ENCODE measurements at places on chromosomes 5 and 9.

GRCh38 chr5:118249386-118249785, 739.0 kb downstream of the DTWD2 start:
- H3K27ac ChIP-seq = no peak overlapping the region
- no peaks in the 10 kb centered on the region for H3K27me3 ChIP-seq
- H3K36me3 ChIP-seq = no peaks in the 10 kb centered on the region
- H3K4me1 ChIP-seq = no peaks in the 10 kb centered on the region
- no peak for DNase-seq

GRCh38 chr9:94581728-94582127, 11.9 kb downstream of the FBP2 start:
- peaks cover 13% of the 10 kb centered on the region for H3K27me3 ChIP-seq
- DNase-seq = no peak
- no peak overlapping the region for H3K27ac ChIP-seq
- H3K4me3 ChIP-seq = no peak overlapping the region
- H3K36me3 ChIP-seq = no peaks in the 10 kb centered on the region
- no peaks in the 10 kb centered on the region for H3K4me1 ChIP-seq

- H3K4me1 ChIP-seq = peaks cover 23% of the 10 kb centered on the region
- no peaks in the 10 kb centered on the region for H3K27me3 ChIP-seq
- H3K36me3 ChIP-seq = no peaks in the 10 kb centered on the region
- H3K27ac ChIP-seq = no peak overlapping the region
Observed at GRCh38 chr5:173783371-173783770, 104.8 kb upstream of the CPEB4 start.

DNA sequence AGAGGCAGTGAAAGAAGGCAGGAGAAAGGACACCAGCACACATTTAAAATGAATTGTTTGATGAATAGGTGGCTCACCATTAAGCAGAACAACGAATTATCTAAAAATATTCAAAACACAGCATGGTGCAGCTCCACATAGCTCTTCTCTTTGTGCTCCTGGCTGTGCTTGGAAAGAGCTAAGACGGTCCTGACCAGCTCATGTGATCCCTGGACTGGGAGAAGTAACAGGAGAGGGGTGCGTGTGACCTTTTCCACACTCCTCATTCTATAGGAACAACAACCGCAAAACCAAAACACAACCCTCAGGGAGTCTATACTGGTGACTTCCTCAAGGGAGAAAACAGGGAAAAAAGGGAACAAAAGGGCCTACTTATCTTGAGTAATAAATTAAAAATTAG, 140.5 kb downstream of the DIRAS2 start:
- no peak for DNase-seq
- no peaks in the 10 kb centered on the region for H3K27me3 ChIP-seq
- no peak overlapping the region for H3K4me3 ChIP-seq

DNA sequence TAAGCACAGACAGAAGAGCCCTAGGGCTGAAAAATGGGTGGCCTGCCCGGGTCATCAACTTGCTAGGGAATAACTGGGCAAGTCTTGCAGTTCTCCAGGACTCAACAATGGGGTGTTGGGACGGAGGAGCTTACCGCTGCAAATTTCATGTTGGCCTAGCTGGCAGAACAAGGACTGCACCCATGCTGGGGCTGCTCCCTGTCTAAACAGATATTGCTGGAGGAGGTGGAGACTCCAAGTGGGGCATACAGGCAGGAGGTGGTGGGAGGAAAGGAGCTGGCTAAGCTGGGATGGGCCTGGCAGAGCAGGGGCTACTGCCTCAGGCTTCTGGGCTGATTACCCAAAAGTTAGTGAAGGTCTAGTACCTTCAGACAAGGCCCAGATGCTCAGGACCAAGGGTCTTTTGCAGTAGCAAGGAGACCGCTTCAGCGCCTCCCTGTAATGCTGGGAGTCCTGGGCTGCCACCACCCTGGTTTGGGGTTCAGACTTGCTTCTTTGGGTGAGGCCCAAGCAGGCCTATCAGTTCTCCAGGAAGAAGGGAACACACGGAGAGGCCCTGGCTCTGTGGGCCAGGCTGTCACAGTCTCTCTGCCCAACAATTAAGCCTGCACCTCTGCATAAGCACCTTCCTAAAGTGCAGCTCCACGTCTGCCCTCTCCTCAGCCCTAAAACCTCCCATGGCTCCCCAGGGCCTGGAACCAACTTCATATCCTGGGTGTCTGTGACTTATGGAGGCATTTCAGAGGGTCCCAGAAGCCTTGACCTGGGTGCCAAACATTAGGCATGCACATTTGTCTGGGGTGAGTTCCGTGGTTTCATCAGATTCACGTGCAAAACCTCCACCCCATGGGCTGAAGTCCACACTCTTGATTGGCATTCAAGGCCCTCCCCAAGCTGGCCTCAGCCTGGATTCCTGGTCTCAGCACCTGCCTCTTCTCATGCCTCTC, 24.2 kb upstream of the KIF12 start:
- H3K27ac ChIP-seq = no peak overlapping the region
- H3K4me1 ChIP-seq = no peaks in the 10 kb centered on the region
- DNase-seq = no peak
- H3K27me3 ChIP-seq = peaks cover 14% of the 10 kb centered on the region
- H3K4me3 ChIP-seq = no peak overlapping the region

DNA sequence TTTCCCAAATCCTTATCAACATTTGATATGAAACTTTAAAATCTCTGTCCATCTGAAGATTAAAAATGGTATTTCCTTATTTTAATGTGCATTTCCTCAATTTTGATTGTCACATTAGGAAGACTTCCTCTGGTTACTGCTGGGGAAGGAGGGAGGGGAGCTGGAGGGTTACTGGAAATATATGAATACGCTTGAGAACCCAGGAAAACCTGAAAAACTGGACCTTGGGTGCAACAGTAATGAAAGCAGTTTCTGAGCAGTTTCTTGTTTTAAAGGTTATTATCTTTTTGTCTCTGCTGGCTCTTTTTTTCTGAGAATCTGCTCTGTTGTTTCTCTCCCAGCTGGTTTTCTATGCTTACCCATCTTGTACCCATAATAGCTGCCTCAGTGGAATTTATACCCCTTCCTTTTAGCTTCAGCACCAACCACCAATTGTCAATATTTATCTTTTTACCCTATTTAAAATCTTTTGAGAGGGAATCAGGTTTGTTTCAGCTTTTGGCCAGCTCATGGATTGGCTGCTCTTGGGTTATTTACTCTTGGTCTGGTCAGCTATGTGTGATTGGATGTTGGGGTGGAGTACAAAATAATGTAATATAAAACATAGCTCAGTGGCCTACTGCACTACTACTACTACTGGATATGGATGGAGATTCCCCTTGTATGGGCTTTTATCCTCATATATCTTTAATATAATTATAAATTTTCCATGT, 67.4 kb downstream of the UNC13B start:
- H3K27ac ChIP-seq = no peak overlapping the region
- no peaks in the 10 kb centered on the region for H3K36me3 ChIP-seq
- DNase-seq = no peak
- H3K27me3 ChIP-seq = no peaks in the 10 kb centered on the region
- H3K4me1 ChIP-seq = no peaks in the 10 kb centered on the region
- no peak overlapping the region for H3K4me3 ChIP-seq

DNA sequence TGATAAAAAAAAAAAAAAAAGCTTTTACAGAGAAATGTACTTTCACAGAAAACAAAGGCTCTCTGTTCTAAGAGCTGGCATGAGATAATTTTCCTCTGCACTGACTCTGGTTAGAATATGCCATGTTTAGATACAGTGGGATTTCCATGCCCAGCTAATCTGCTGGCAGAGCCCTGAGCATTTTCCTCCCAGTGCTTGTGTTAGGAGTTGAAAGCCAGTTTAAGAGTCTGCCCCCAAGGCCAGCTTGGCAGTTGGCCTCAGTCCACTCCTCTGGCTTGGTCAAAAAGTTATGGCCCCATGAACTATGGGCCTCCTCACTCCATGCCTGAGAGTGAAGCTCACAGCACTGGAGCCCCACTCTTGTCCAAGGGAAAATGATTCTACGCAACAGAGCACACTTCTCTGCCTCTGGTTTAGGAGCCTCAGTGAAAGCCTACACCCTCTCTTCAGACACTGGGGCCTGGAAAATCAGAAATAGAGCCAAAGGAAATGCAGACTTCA, 21.9 kb downstream of the MOCS2 start:
- peaks cover 35% of the 10 kb centered on the region for H3K36me3 ChIP-seq
- peaks cover 7% of the 10 kb centered on the region for H3K4me1 ChIP-seq
- no peak overlapping the region for H3K27ac ChIP-seq
- DNase-seq = no peak
- no peak overlapping the region for H3K4me3 ChIP-seq

GRCh38 chr9:87701931-87702421, 23.9 kb upstream of the CTSL start:
- DNase-seq = no peak
- H3K4me1 ChIP-seq = no peaks in the 10 kb centered on the region
- H3K27ac ChIP-seq = no peak overlapping the region
- no peak overlapping the region for H3K4me3 ChIP-seq

GRCh38 chr9:106972082-106972481, 109.1 kb downstream of the ZNF462 start:
- H3K27me3 ChIP-seq = no peaks in the 10 kb centered on the region
- no peak overlapping the region for H3K4me3 ChIP-seq
- no peaks in the 10 kb centered on the region for H3K36me3 ChIP-seq
- no peaks in the 10 kb centered on the region for H3K4me1 ChIP-seq

GRCh38 chr5:123785162-123786071, 273.4 kb downstream of the CSNK1G3 start:
- H3K27ac ChIP-seq = peak overlapping the region; percentile 21
- peak; percentile 64 for DNase-seq
- no peaks in the 10 kb centered on the region for H3K36me3 ChIP-seq
- peaks cover 7% of the 10 kb centered on the region for H3K27me3 ChIP-seq

- no peak within 1 kb of the TSS for H3K4me3 ChIP-seq
- H3K27ac ChIP-seq = no peak within 1 kb of the TSS
- no peaks in the 10 kb centered on the region for H3K4me1 ChIP-seq
- no peaks in the 10 kb centered on the region for H3K36me3 ChIP-seq
Observed at GRCh38 chr5:135535820-135536801, at the start of gene NEUROG1. NEUROG1 (minus strand) TSS chr5:135535964; CDS start chr5:135535690, 274 bp downstream.

GRCh38 chr5:132100672-132101261, 27.2 kb downstream of the CSF2 start:
- no peak for DNase-seq
- peaks cover 57% of the 10 kb centered on the region for H3K4me1 ChIP-seq
- no peaks in the 10 kb centered on the region for H3K27me3 ChIP-seq
- H3K4me3 ChIP-seq = no peak overlapping the region
- no peaks in the 10 kb centered on the region for H3K36me3 ChIP-seq
- H3K27ac ChIP-seq = no peak overlapping the region

- H3K36me3 ChIP-seq = no peaks in the 10 kb centered on the region
- H3K4me1 ChIP-seq = peaks cover 9% of the 10 kb centered on the region
- H3K27me3 ChIP-seq = no peaks in the 10 kb centered on the region
- no peak overlapping the region for H3K27ac ChIP-seq
- DNase-seq = peak; percentile 51
- H3K4me3 ChIP-seq = no peak overlapping the region
Observed at GRCh38 chr9:6910032-6910431, 152.3 kb downstream of the KDM4C start.

DNA sequence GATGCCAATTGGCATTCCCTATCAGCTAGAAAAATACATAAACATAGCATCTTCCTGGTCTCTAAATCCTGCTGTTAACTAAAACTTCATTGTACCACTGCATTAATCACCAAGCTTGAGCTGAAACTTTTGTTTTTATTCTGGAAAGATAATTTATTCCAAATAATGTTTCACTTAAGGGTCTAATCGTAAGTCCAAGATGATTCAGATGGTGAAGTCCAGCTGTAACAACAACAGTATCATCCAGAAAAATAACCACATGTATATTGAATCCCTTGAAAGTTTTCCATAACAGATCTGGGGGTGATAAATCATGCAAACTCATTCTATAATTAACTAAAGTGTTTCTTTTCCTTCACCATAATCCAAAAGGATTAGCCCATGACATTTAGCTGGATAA, 23.9 kb downstream of the RORB start:
- H3K27me3 ChIP-seq = 0 out of 2 replicates have a peak, but pooled peaks cover 7% of the 10 kb centered on the region
- no peaks in the 10 kb centered on the region for H3K4me1 ChIP-seq
- no peak overlapping the region for H3K27ac ChIP-seq
- no peak for DNase-seq
- no peak overlapping the region for H3K4me3 ChIP-seq
- no peaks in the 10 kb centered on the region for H3K36me3 ChIP-seq

- no peak overlapping the region for H3K27ac ChIP-seq
- DNase-seq = no peak
- H3K36me3 ChIP-seq = no peaks in the 10 kb centered on the region
- H3K4me3 ChIP-seq = no peak overlapping the region
Observed at GRCh38 chr9:93731963-93732362, 155.6 kb downstream of the PHF2 start.

GRCh38 chr9:21690561-21690960, 111.9 kb upstream of the MTAP start:
- peaks cover 55% of the 10 kb centered on the region for H3K4me1 ChIP-seq
- H3K27me3 ChIP-seq = no peaks in the 10 kb centered on the region
- peak; percentile 70 for DNase-seq

GRCh38 chr5:175688352-175689146, 30.7 kb downstream of the HRH2 start:
- H3K27ac ChIP-seq = no peak overlapping the region
- H3K4me1 ChIP-seq = no peaks in the 10 kb centered on the region
- H3K27me3 ChIP-seq = no peaks in the 10 kb centered on the region
- no peak for DNase-seq
- H3K36me3 ChIP-seq = no peaks in the 10 kb centered on the region

GRCh38 chr9:126365780-126366179, 39.2 kb downstream of the MVB12B start:
- H3K27me3 ChIP-seq = no peaks in the 10 kb centered on the region
- no peaks in the 10 kb centered on the region for H3K36me3 ChIP-seq
- H3K4me1 ChIP-seq = 0 out of 2 replicates have a peak, but pooled peaks cover 3% of the 10 kb centered on the region
- no peak overlapping the region for H3K4me3 ChIP-seq

GRCh38 chr9:136052472-136052880, 42.6 kb downstream of the NACC2 start:
- peak; percentile 43 for DNase-seq
- H3K4me3 ChIP-seq = peak overlapping the region; percentile 67
- H3K27ac ChIP-seq = peak overlapping the region; percentile 67
- no peaks in the 10 kb centered on the region for H3K27me3 ChIP-seq
- no peaks in the 10 kb centered on the region for H3K36me3 ChIP-seq
- peaks cover 23% of the 10 kb centered on the region for H3K4me1 ChIP-seq

DNA sequence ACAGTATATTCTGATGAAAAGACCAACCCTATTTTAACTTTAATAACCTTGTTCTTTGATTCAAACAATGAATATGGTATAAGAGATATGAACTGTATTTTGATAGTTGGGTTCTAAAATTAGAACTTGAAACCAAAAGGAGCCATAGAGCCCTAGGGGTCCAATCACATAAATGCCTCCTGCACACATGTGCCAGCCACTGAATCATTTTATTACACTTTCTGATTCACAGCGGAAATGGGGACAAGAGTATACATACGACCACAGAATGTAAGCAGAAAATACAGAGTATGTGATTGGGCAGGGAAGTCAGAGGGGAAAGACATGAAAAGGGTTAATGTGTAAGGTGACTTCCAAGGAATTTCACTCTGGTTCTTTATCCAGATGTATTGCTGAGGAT, 1000.2 kb downstream of the NR2F1-AS1 start:
- no peaks in the 10 kb centered on the region for H3K27me3 ChIP-seq
- peak; percentile 22 for DNase-seq
- H3K27ac ChIP-seq = no peak overlapping the region

GRCh38 chr9:85225180-85225579, 516.6 kb downstream of the AGTPBP1 start:
- no peaks in the 10 kb centered on the region for H3K36me3 ChIP-seq
- peaks cover 21% of the 10 kb centered on the region for H3K27me3 ChIP-seq
- H3K4me3 ChIP-seq = no peak overlapping the region
- peak overlapping the region; percentile 37 for H3K27ac ChIP-seq
- peak; percentile 34 for DNase-seq

Data from GM23248 (cell line).